Foreskin keratinocyte (primary cell): ENCODE measurements at places on chromosomes 16 and 17.

- DNase-seq: peak; percentile 70
Measured at GRCh38 chr17:27494192-27495091, 38.2 kb downstream of the KSR1 start.

- no peak for DNase-seq
Measured at GRCh38 chr16:78102865-78103264, 3.4 kb downstream of the WWOX start.

- DNase-seq: peak; percentile 11
Measured at GRCh38 chr17:3657874-3658783, 10.2 kb downstream of the TAX1BP3 start.

DNA sequence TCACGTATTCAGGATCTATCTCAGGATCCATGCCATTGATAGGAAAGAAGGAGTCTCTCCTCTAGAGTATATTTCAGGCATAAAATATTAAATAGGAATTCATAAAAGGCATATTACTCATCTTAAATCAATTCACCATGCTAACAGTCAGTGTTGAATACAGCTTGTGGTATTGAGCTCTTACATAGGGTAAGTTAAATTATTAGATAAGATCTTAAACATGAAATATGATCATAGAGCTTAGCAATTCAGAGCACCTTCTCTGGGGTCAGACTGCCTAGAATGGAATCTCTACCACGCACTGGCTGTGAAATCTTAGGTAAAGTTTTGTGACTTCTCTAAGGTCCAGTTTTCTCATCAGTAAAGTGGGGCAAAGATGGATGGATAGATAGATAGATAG lies 20.7 kb downstream of the MARCHF10 start:
- no peak for DNase-seq
